SJSA1 (cell line): ENCODE measurements at places on chromosomes 1 and 21. TPM values are rescaled to one million over a fixed set of nuclear protein-coding genes. Genes with fewer than 3 reads are reported as not detected.

GRCh38 chr1:61356995-61357394, 274.6 kb downstream of the NFIA start:
- H3K27ac ChIP-seq: no peak overlapping the region
- H3K27me3 ChIP-seq: no peaks in the 10 kb centered on the region
- DNase-seq: no peak
- no peak overlapping the region for H3K4me3 ChIP-seq
- no peaks in the 10 kb centered on the region for H3K36me3 ChIP-seq

GRCh38 chr1:13728091-13728715, 28.2 kb downstream of the PRDM2 start:
- no peak overlapping the region for H3K27ac ChIP-seq
- H3K4me3 ChIP-seq: no peak overlapping the region
- no peak for DNase-seq
- no peaks in the 10 kb centered on the region for H3K27me3 ChIP-seq
- no peaks in the 10 kb centered on the region for H3K36me3 ChIP-seq

Gene S100A3
- total RNA-seq: 0.31 and 2.9 TPM in 2 replicates

Gene SDC3
- total RNA-seq: 29.6 and 43.6 TPM in 2 replicates

Gene ZSWIM5
- total RNA-seq: 0.03 TPM in 1 of 2 replicates, not detected in the other

Gene MRPS6
- total RNA-seq: 23.6 and 40.9 TPM in 2 replicates

GRCh38 chr1:68751723-68752122, 254.8 kb upstream of the DEPDC1 start:
- no peak overlapping the region for H3K27ac ChIP-seq
- H3K27me3 ChIP-seq: no peaks in the 10 kb centered on the region
- H3K4me1 ChIP-seq: no peaks in the 10 kb centered on the region
- no peak for DNase-seq
- H3K4me3 ChIP-seq: no peak overlapping the region

- DNase-seq: no peak
- no peaks in the 10 kb centered on the region for H3K4me1 ChIP-seq
- H3K27ac ChIP-seq: no peak overlapping the region
- H3K27me3 ChIP-seq: peaks cover 3% of the 10 kb centered on the region
- H3K4me3 ChIP-seq: no peak overlapping the region
Measured at GRCh38 chr1:34155860-34156259, 9.2 kb downstream of the CSMD2 start.

Gene MATN1
- 0.26 TPM in 1 of 2 replicates, not detected in the other for total RNA-seq

Gene S100A7A
- not detected in 2 replicates for total RNA-seq

Gene CHODL
- total RNA-seq: not detected in 2 replicates

DNA sequence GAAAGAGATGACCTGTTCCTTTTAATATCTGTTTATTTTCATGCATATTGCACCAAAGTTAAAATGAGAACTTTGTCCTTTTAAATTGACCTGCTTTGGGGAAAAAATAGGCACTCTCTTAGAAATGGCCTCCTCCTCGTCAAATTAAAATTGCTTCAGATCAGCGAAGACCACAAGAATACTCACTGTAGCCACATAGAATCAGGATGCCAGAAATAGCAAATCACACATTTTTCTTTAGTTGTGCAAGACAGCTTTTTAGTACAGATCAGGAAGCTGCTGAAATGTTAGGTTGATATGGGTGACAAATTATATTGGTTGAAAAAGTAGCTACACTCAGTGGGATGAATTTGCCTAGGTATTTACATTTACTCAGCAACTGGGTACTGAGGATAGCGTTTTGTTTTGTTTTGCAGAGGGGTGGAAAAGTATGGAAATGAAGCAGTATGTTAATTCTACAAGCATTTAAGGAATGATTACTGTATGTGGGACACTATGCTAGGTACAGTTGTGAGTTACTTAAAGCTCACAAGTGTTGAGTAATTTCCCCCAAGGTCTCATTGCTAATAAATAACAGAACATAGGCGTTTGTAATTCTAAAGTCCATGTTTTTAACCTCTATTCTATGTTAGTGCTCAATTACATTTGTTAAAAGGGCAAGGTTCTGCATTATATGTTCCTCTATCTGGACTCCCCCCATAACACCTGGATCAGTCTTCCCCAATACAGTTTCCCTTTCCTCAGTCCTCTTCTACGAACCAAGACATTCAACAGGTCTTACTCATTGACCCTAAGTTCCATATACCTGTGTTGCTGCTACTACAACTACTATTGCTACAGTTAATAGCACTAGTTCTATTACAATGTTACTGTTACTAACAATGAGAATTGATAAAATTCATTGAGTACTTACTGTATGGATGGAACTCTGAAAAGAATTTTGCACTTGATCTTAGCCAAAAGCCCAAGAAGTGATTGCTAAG, 99.4 kb upstream of the S1PR1 start:
- no peak for DNase-seq
- no peak overlapping the region for H3K4me3 ChIP-seq
- H3K27ac ChIP-seq: no peak overlapping the region
- peaks cover 5% of the 10 kb centered on the region; the same call in 1 of the 2 replicates for H3K4me1 ChIP-seq

GRCh38 chr1:181872562-181872961, 188.9 kb downstream of the ZNF648 start:
- no peaks in the 10 kb centered on the region for H3K4me1 ChIP-seq
- no peaks in the 10 kb centered on the region for H3K27me3 ChIP-seq
- no peak for DNase-seq
- no peak overlapping the region for H3K4me3 ChIP-seq
- no peaks in the 10 kb centered on the region for H3K36me3 ChIP-seq
- H3K27ac ChIP-seq: no peak overlapping the region

- H3K4me1 ChIP-seq: peaks cover 15% of the 10 kb centered on the region
- H3K27me3 ChIP-seq: no peaks in the 10 kb centered on the region
- H3K27ac ChIP-seq: peak overlapping the region; percentile 8; the same call in 1 of the 2 replicates
Measured at GRCh38 chr1:24149866-24150233, 6.9 kb upstream of the IL22RA1 start.

Gene FMO4
- total RNA-seq: 2.8 TPM in 1 of 2 replicates, not detected in the other

Gene AGL
- 4.4 and 7.9 TPM in 2 replicates for total RNA-seq

DNA sequence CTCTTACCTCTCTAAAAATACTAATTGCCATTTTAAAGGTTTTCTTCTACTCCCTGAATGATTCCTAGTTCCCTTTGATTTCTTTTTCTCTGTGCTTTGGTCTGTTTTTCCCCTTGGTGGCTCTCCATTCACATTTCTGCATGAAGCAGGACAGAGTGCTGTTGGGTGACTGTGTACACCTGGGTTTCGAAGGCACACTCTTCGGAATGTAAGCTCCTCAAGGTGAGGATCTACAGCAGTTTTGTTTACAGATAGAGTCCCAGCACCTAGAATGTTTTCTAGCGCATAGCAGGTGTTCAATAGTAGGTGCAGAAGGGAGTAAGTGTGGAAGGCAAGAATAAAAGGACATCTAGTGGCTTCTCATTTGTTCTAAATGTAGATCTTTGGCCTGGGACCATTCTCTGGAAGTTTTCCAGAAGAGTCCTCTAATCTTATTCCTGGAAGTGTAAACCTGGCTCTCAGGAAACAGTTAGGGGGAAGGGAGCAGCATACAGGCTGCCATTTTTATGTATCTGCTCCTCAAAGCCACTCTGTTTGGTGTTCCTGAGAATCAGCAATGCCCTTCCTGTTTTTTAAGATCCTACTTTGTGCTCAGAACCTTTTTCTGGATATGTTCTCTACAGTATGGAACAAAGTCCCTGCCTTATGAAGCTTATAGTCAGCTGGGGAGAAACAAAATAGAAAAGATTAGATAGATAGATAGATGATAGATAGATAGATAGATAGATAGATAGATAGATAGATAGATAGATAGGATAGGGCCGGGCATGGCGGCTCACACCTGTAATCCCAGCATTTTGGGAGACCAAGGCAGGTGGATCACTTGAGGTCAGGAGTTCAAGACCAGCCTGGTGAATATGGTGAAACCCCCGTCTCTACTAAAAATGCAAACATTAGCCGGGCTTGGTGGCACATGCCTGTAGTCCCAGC, 22.8 kb upstream of the EFNA1 start:
- H3K4me3 ChIP-seq: no peak overlapping the region
- H3K4me1 ChIP-seq: no peaks in the 10 kb centered on the region
- DNase-seq: no peak

Gene NMNAT1
- 29.4 and 49.0 TPM in 2 replicates for total RNA-seq

- H3K4me1 ChIP-seq: peaks cover 4% of the 10 kb centered on the region; the same call in 1 of the 2 replicates
- peaks cover 31% of the 10 kb centered on the region for H3K27me3 ChIP-seq
- no peak overlapping the region for H3K4me3 ChIP-seq
- H3K27ac ChIP-seq: no peak overlapping the region
- no peak for DNase-seq
- H3K36me3 ChIP-seq: no peaks in the 10 kb centered on the region
Measured at GRCh38 chr1:207646944-207647579, 2.1 kb downstream of the CR1L start.

GRCh38 chr1:243850202-243850451, at the start of gene AKT3:
AKT3 (minus strand) TSS chr1:243850243; CDS start chr1:243843170, 7,073 bp downstream.
- H3K27ac ChIP-seq: peak within 1 kb of the TSS; percentile 98
- H3K27me3 ChIP-seq: no peaks in the 10 kb centered on the region
- H3K4me3 ChIP-seq: peak within 1 kb of the TSS; percentile 86

GRCh38 chr1:115091572-115091971, 2.3 kb upstream of the TSPAN2 start:
- peaks cover 12% of the 10 kb centered on the region for H3K4me1 ChIP-seq
- H3K4me3 ChIP-seq: no peak overlapping the region
- no peak for DNase-seq
- H3K36me3 ChIP-seq: no peaks in the 10 kb centered on the region
- no peak overlapping the region for H3K27ac ChIP-seq
- no peaks in the 10 kb centered on the region for H3K27me3 ChIP-seq

Gene BNIPL
- total RNA-seq: 0.42 and 0.75 TPM in 2 replicates

Gene NIBAN1
- 45.1 and 51.8 TPM in 2 replicates for total RNA-seq

Gene RSBN1
- 6.7 and 7.7 TPM in 2 replicates for total RNA-seq

DNA sequence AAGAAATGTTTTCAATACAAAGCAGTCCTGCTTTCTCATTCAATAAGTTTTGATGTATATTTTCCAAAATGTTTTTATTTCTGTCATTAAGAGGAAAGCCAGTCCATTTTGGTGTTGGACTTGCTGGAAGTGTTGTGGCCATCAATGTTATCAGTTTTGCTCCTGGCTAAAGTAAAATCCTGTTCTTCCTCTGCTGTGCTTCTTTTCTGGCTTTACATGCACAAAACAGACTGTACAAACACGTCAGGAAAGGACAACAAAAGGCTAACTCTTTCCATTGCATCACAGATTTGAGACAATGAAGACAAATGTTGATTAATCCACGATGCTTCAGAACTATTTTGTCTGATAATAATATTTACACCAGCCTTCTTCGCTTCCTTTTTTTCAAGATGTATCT, 735.4 kb downstream of the LTN1 start:
- H3K27me3 ChIP-seq: no peaks in the 10 kb centered on the region
- H3K27ac ChIP-seq: no peak overlapping the region
- no peak for DNase-seq
- no peaks in the 10 kb centered on the region for H3K36me3 ChIP-seq
- no peak overlapping the region for H3K4me3 ChIP-seq
- H3K4me1 ChIP-seq: no peaks in the 10 kb centered on the region

DNA sequence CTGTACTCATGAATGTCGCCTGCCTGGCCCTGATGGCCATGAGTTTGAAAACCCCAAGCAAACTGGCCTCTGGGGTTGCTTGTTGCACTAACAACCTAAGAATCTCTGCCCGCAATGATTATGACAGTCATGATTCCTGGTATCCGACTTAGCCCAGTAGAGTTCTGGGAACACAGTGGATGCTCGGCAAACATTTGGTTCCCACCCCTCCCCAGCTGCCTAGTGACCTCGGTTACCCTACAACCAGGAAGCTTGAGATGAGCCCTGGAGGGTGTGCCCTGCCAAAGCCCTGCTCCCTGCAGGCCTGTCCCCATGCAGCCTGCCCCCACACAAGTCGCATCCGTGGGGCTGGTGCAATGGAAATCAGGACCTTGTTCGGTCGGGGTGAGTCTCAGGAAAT, 76.0 kb upstream of the ZBTB40 start:
- H3K27ac ChIP-seq: no peak overlapping the region
- H3K4me1 ChIP-seq: peaks cover 8% of the 10 kb centered on the region
- no peaks in the 10 kb centered on the region for H3K36me3 ChIP-seq
- peaks cover 4% of the 10 kb centered on the region for H3K27me3 ChIP-seq

Gene CCDC185
- not detected in 2 replicates for total RNA-seq

Gene SPRR3
- total RNA-seq: not detected in 2 replicates

Gene GJA8
- total RNA-seq: not detected in 2 replicates

- no peaks in the 10 kb centered on the region for H3K4me1 ChIP-seq
- H3K27ac ChIP-seq: no peak overlapping the region
- no peak for DNase-seq
- H3K4me3 ChIP-seq: no peak overlapping the region
Measured at GRCh38 chr1:220336391-220337031, 64.3 kb upstream of the RAB3GAP2 start.

DNA sequence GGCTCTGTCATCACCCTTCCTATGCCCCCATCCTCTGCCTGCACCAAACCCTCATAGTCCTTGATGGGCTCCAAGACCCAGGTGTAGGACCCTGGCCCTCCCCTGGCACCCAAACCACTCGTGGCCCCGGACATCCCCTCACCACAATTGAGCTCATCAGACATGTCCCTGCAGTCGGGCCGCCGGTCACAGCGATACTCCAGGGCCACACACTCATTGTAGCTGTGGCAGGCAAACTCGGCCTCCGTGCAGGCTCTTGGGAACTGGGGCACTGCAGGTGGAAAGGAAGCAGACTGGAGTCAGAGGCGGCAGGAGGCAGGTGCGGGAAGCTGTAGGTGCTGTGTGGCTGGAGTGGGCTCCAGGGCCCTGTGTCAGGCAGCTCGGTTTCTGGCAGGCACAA, 49.3 kb downstream of the HSPG2 start:
- H3K4me3 ChIP-seq: no peak overlapping the region
- H3K36me3 ChIP-seq: peaks cover 91% of the 10 kb centered on the region

Gene NR5A2
- 0.03 TPM in 1 of 2 replicates, not detected in the other for total RNA-seq

- H3K4me3 ChIP-seq: no peak overlapping the region
- no peaks in the 10 kb centered on the region for H3K36me3 ChIP-seq
- H3K4me1 ChIP-seq: no peaks in the 10 kb centered on the region
- no peak overlapping the region for H3K27ac ChIP-seq
Measured at GRCh38 chr1:117582451-117582850, 23.4 kb upstream of the TENT5C start.

DNA sequence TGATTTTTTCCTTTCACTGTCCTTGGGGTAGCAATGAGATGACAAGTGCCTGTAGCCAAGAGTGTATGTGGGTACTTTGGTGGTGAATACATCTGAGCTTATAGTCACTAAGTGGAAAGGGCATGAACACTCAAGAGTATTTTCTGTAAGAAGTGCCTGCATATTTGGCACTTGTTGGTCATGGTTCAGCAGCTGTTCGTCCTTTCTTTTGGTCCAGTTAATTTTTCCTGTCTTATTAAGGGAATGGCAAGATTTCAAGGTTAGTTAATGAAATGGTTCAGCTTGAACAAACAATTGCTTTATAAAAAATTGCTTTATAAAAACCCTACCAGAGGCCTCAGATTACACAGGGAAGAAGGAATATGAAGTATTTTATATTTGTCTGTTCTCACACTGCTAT, 48.6 kb upstream of the GPR52 start:
- no peak for DNase-seq
- peaks cover 13% of the 10 kb centered on the region for H3K4me1 ChIP-seq
- H3K27me3 ChIP-seq: no peaks in the 10 kb centered on the region
- H3K27ac ChIP-seq: no peak overlapping the region

- H3K4me3 ChIP-seq: no peak overlapping the region
- DNase-seq: no peak
- H3K27ac ChIP-seq: no peak overlapping the region
- H3K4me1 ChIP-seq: no peaks in the 10 kb centered on the region
Measured at GRCh38 chr1:232454227-232454886, 175.6 kb downstream of the SIPA1L2 start.
